Amniotic stem cell (primary cell): ENCODE measurements at places on chromosomes 3 and 15.

- no peak for DNase-seq
These were observed 43.0 kb upstream of the SEC13 start for GRCh38 chr3:10363935-10364334.

DNA sequence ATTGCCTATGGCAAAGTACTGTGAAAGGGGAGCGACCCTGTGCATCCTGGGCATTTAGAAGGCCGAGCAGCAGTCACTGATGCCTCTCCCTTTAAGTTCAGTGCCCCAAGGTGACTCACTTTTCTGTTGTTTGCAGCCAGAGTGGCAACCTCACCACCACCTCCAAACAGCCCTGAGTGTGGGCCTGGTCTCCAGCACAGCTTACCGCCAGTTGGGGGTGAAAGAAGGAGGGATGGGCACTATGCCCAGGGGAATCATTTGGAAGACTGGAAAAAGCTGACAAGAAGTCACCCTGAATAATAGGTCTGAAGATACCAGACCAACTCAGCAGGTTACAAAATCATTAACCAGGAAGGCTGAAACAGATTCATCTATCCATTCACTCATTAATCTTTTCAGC is 571.8 kb downstream of the EPHB1 start:
- no peak for DNase-seq

GRCh38 chr15:51093839-51094605 is 684 bp downstream of the TNFAIP8L3 start:
- no peak for DNase-seq

DNA sequence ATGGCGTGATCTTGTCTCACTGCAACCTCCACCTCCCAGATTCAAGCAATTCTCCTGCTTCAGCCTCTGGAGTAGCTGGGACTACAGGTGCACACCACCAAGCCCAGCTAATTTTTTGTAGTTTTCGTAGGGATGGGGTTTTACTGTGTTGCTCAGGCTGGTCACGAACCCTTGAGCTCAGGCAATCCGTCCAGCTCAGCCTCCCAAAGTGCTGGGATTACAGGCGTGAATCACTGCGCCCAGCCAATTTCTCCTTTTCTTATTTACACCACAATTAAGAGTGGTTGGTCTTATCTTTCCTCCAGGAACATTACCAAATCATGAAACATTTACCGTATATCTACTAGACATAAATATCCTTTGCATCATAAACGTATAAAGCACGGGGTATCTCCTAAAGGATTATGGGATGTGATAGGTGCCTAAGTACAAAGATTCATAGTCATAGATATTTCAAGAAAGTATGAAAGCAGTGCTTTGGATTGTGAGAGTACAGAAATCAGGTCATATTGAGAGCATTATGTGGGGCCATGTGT is 194.5 kb downstream of the RBMS3 start:
- no peak for DNase-seq

- DNase-seq: no peak
These were observed 2.4 kb downstream of the DNAJA4 start for GRCh38 chr15:78266806-78267205.

- DNase-seq: no peak
These were observed 29.4 kb upstream of the UBL7 start for GRCh38 chr15:74490339-74490689.

DNA sequence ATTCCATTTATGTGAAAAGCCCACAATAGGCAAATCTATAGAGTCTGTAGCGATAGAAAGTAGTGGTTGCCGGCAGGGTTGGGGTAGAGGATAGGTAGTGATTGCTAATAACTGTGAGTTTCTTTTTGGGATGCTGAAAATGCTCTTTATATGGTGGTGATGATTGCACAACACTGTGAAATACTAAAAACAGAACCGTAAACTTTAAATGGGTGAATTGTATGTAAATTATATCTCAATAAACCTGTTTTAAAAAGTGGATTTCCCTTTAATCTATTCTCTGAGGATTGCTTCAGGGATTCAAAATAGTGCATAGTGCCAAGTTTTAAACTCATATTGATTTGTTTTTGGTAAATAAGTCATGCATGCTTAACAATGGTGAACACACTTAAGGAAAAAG is 140.2 kb downstream of the LPP start:
- DNase-seq: no peak

GRCh38 chr15:64943512-64944225 is 32.0 kb downstream of the ANKDD1A start:
- no peak for DNase-seq

DNA sequence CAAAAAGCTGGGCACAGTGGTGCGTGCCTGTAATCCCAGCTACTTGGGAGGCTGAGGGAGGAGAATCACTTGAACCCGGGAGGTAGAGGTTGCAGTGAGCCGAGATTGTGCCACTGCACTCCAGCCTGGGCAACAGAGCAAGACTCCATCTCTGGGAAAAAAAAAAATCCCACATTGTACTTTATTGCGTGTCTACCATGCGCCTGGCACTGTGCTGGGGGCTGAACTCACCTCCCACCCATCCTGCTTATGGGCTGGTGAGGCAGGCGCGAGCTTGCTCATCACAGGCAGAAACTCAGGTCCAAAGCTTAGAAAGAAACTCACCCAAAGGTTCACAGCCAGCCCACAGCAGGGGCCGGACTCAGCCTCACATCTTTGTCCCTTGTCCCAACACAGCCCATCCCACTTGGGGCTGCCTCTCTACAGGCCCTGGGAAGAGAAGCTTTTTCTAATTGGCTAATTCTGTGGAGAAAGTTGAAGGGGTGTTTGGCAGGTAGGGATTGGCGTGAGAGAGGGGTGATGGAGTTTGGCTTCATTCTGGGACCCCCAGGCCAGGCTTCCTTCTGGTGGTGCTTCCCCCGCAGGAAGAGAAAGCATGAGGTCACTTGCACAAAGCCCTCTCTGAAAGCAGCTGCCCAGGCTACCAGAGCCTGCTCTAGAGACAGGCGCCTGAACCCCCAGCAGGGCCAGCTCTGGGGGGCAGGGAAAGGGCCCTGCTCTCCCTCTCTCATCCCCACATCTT is 122.6 kb upstream of the SMAD3 start:
- DNase-seq: no peak

GRCh38 chr3:68447885-68448284 is 484.5 kb downstream of the TAFA4 start:
- DNase-seq: no peak

- DNase-seq: no peak
These were observed 92.8 kb downstream of the SCAPER start for GRCh38 chr15:76812381-76812780.

DNA sequence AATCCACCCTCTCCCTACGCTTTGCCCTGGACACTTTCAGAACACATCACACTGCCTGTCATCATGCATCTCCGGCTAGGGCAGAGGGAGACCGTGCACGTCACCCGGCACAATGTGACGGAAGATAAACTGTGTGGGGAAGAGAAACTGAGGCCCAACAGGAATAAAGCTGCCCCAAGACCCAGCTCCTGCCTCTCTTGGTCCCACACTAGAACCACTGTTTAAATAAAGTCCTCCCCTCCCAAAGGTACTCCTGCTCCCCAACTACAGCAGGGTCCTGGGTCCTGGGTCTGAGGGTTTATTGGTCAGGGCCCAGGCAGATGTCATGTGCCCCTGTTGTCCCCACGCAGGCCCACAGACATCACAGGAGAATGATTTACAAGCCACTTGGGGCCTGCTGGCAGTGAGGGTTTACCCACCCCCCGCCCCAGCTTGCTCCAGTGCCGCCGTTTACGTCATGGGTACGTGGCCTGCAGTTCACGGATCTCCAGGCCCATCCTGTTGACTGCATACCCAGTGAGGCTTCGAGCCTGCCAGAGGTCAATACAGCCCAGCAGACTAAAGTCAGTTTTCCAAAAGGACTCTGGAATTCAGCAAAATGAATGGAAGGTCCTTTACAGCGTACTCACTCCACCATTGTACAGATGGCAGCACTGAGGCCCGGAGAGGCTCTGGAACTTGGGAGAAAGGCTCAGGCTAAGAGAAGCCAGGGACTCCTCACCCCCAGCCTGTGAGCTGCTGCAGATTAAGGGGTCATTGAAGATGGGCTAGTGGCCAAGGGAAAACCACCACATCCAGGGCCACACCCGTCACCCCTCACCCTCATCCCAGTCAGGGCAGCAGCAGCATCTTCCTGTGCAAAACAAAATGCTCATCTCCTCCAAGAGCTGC is 23.2 kb downstream of the ALS2CL start:
- no peak for DNase-seq

- DNase-seq: no peak
These were observed 113.1 kb downstream of the POLR2M start for GRCh38 chr15:57819646-57820045.

DNA sequence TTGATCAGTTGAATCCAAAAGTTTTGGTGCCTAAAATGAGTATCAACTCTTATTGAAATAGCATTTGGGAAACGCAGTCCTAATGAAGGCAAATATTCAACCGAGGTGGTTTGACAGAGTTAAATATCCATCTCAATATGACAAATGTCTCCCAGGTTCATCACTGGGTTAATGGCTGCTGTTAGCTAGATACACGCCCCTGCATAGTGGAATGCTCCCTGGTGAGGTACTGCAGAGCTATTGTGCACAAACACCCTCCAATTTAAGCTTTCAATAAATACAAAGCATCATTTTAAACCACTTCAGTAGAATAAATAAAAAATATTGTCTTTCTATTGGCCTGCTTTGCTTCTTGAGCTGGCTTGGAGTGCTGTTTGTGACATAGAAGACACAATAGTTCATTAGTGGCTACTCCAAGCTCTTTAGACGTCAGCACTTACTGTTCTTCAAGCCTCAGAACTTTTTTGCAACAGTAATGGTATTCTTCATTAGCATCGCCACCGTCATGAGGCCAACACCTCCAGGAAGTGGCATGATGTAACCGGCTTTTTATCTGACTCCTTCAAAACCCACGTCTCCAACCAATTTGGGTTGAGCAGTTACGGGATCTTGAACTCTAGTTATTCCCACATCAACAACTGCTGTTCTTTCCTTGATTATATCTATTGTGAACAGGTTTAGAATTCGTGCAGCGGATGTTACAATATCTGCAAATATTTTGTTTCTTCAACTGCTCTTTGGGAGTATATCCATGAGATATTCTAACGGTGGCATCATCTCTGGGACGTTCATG is 1159.6 kb upstream of the EPHA6 start:
- DNase-seq: no peak

DNA sequence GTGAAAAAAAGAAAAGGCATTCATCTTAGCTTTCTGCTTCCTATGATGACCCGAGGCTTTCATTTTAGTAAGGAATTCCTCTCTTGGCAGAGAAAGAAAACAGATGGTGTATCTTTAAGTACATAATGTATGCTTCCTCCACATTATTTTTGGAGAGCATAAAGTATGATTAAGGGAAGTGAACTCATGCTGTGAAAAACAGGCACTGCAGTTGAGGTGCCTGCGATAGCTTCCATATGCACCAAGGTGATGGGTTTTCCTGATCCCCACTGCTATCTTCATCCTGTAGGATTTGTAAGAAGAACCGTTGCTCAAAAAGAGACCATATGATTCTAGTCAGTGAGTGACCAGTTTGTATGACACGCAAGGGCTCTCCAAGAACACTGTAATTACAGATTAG is 411.5 kb upstream of the MCTP2 start:
- DNase-seq: no peak

DNA sequence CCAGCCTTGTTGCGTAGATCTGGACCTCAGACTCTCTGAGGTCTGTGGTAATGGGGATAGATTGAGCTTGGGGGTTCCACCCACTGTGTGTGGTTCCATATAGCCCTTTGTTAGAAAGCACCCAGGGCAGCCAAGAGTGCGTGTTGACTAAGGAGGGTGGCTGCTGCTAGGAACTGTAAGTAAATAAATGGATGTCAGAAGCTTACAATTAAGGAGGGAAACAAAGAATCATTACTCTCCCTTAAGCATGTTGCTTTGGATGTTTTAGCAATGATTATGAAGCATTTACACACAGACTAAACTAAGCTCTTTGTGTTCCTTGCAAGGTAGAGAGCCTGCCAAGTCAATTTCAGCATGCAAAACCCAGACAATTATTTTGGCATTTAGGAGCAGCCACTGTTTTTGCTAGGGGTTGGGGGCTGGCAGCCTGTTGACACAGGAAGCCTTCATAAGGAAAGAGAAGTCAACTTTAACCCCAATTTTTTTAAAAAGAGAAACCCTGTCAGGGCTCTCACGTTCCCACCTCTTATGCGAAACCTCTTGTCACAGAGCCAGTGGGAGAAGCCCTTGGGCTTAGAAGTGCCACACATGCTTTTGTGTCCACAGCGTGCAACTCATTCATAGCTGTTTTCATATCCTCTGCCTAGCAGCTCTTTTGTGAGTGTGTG is 127.8 kb downstream of the CMSS1 start:
- no peak for DNase-seq

- no peak for DNase-seq
These were observed 754.4 kb upstream of the GOLIM4 start for GRCh38 chr3:168850109-168850508.

- no peak for DNase-seq
These were observed 45.7 kb downstream of the EHHADH start for GRCh38 chr3:185207931-185208746.

DNA sequence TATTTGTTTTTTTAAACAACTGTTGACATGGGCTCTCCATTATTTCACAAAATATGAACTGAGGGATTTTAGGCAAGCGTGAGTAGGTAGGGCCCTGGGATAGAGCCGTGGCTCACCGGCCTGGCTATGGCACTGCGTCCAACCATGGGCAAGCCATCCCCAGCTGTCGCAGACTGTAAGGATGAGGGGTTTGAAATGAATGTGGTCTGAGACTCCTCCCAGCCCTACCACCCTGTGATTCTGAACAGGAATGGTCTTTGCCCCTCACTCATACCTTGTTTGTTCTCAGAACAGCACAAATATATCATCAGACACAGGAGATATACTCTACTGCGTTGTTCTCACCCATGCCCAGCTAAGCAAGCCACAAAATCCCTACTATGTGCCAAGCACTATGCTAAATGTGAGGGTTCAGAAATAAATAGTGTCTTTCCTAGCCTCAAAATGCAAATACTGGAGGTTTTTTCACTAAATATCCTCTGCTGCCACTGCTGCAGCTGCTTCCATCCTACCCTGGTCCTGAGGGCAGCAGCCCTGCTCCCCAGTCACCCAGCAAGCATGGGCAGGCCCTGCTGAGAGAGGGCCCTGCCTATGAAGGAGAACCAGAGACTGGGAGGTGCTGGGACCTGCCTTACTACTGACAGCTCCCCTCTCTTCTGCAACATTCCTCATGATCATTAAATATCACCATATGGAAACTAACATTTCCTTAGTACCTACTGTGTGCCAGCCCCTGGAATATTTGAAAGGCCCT is 102.8 kb downstream of the XXYLT1 start:
- DNase-seq: no peak
